ENCODE measurements at places on chromosomes 11 and 22.

DNA sequence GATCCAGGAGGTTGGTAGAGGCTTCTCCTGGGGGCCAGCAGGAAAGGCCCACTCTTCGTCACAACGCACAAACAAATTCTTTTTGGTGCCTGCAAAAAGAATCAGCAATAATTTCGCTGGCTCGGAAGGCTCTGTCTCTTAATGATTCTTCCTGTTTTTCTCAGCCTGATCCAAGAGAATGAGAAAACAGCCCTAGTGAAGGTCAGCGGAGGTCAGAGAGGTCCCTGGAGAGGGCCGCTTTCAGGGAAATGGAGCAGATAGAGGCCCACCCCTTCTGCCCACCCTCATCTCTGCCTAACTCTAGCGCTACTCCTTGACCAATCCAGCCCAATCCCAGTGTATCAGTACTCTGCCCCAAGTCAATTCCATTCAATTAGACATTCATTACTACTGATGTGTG lies 19.2 kb downstream of the LRRC55 start:
- DNase-seq: no peak

- DNase-seq: no peak
Measured at GRCh38 chr11:61679296-61679695, 895 bp upstream of the DAGLA start.

- no peak for DNase-seq
Measured at GRCh38 chr11:46555267-46556054, 38.4 kb downstream of the AMBRA1 start.

DNA sequence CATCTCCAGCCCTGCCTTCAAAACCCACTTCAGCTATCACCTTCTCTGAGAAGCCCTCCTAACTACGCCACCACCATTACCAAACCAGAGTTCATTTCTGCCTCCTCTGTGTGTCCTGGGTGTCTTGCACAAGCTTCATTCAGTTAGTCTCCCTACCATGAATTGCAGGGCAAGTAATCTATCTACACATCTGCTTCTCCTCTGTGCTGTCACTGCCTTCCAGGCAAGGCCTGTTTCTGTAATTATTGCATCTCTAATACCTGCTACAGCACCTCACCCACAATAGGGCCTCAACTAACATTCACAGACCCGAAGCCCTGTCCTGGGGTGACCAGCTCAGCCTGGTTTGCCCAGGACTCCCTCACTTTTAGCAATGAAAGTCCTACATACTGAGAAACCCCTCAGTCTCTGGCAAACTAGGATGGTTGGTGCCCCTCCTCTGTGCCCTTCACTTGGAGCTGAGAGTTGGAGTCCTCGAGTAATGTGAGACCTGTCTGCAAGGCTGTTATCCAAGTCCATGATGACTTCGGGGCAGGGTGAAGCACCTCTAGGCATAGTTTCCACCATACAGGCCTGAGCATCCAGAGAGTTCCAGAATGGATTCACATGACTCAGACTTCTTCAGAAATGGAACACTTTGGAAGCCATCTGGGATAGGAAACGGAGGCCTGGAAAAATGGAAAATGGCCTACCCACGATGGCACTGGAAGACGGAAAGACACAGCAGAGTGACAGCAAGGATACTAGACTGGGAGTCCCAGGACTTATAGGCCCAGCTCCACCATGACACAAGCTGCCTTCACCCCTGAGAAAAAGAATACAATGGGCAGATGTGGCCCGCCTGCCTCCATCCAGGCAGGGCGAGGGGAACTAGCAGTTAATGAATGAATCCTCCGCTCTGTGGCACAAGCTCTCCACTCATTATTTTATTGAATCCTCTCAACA lies 269.3 kb downstream of the BUD13 start:
- DNase-seq: no peak

GRCh38 chr22:17192186-17192585 lies 27.0 kb downstream of the ADA2 start:
- DNase-seq: no peak

DNA sequence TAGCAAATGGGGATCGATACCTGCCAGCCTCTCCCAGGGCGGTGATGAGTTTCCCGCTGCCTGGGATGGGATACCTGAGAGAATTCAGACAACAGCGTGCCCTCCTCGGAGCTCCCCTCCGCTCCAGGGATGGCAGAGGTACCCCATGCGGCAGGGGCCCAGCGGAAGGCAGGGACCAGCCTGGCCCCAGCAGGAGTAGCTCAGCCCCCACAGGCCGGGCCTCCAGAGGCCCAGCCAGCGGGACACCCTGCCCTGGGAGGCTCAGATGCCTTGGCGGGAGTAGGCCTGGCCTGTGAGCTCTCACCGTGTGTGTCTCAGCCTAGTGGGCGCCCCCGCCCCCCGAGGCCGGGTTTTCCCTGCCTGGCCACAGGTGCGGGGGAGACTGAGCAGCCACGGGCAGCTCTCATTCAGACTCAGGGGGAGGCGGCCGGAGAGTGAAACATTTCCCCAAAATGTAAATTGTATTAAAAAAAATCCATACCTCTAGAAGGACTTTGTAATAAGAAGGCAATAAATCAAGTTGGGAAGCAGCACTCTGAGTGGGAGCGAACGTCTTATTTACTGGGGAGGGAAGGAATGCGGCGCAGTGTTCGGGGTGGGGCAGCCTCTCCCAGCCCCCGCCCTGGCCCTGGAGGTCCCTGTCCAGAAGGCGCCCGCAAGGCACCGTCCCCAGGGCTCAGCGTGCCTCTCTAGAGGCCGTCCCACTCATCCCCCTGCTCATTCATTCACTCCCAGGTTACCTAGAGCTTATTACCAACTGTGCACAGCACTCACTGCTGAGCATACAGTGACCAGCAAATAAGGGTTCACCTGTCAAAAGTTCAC lies 888.0 kb downstream of the BRD1 start:
- DNase-seq: no peak

GRCh38 chr22:20061481-20061861 lies 18.6 kb upstream of the DGCR8 start:
- no peak for DNase-seq

GRCh38 chr11:105192115-105192514 lies 52.5 kb upstream of the CARD18 start:
- DNase-seq: no peak

DNA sequence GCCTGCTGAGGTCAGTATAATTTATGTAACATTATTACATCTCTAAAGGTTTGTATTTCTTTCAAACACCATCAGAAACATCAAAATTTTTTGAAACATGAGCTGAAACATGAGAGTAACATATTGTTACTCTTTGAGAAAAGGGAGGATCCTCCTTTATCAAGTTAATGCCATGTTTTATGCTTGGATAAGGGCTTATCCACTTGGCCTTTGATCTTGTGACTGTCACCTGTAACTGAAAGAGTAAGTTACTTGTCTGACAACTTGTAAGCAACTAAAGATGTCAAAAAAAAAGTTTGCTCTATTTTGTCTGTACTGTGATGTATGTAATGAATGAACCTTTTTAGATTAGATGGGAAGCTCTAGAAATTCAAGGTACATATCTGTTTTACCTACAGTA lies 59.6 kb downstream of the FAR1 start:
- no peak for DNase-seq

DNA sequence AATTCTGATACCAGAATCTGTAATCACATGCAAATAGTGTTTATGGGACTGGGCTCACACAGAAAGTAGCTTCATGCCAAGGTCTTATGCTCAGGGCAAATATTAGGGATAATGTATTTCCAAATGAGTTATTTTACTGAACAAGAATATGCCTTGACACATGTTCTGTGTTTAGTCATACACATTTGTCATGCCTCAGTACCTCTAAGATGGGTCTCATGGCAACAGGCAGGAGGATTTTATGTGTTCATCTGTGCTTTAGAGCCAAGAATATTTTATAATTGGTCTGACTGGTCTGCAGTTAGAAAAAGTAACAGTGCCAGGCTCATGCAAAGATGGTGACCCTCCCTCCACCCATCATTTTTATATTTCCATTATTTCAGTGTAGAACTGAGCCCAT lies 49.1 kb downstream of the JAM3 start:
- no peak for DNase-seq

DNA sequence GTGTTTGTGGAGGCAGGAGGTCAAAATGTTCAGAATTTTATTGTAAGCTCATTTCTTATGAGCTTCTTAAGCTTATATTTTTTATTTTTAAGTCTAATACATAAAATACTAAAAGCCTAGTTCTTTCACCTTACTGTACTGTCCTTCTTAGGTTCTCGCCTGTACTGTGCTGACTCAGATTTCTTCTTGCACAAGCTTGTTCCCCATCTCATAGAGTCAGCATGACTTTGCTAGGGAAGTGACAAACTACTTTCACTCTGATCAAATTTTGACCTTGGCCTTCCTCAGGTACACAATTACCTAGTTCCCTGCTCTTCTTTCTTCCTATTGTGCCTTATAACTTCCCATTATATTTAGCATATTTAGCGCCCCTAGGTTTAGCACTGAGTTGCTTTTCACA lies 81.5 kb downstream of the STK33 start:
- no peak for DNase-seq

- no peak for DNase-seq
Measured at GRCh38 chr11:75520688-75521087, 5.1 kb downstream of the GDPD5 start.

DNA sequence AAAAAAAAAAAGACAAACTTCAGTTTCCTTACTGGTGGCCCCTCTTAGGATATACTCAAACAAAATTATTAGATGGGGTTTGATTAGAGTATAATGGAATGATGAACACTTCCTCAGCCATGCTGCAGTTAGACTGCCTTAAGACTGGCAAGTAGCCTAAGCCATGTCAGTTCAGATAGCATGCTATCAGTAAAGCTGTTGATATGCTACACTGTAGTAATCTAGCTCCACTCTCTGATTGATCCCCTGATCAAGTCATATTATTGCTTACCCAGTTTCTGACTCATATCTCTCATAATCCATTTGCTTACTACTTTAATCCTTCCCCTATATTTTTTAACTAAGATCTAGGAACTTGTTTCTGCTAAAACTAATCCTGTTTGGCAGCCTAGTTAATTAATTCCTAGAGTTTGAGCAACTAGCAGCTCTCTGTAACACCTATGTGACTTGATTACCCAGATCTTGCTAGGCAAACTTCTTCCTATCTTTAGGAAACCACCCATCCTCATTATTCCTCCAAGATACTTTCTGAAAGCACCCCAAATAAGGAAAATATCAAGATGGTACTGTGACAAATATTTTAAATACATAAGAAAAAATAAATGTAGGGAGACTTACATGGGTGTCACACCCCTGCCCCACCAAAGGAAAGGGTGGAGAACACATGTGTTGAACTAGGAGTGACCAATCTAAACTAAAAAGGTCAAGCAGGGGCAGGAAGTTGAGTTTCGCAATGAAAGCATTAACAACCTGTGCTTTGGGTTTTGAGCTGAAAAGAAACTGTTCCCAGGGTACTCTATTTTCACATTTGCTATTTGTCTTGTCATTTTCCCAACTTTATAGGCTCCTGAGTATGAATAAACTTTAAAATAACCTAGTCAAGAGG lies 43.2 kb downstream of the PIK3C2A start:
- no peak for DNase-seq

Data from stimulated activated CD8-positive, alpha-beta memory T cell treated with anti-CD3 and anti-CD28 coated beads, Interleukin-15, amount 100 ng/mL, for 48 hours (primary cell).